ENCODE measurements at places on chromosomes 5 and 9. TPM values are rescaled to one million over a fixed set of nuclear protein-coding genes. Genes with fewer than 3 reads are reported as not detected.

Gene P4HA2
- 88.6 TPM for total RNA-seq

Gene SLC36A3
- total RNA-seq, result not detected

Gene QRFP
- not detected for total RNA-seq

Gene CATSPER3
- not detected for total RNA-seq

Gene ADGRD2
- not detected for total RNA-seq

Gene SHISAL2B
- not detected for total RNA-seq

Gene FAM163B
- total RNA-seq, result not detected

Gene CDH9
- total RNA-seq, result not detected

Gene PLAC8L1
- total RNA-seq, result not detected

Gene NTRK2
- total RNA-seq, result under 0.01 TPM

Gene NXNL2
- total RNA-seq, result not detected

Gene FOXD4
- total RNA-seq, result 0.13 TPM

Gene IL3
- total RNA-seq, result not detected

Gene LIFR
- 37.4 TPM for total RNA-seq

Gene MPDZ
- total RNA-seq, result 84.2 TPM

Gene PRLR
- total RNA-seq, result not detected

Gene MRPS30
- 61.0 TPM for total RNA-seq

Gene MYOZ3
- 0.59 TPM for total RNA-seq

Gene INSL4
- not detected for total RNA-seq

Gene LMNB1
- total RNA-seq, result 82.9 TPM

Gene TRIP13
- 37.9 TPM for total RNA-seq

Gene C9orf43
- 0.35 TPM for total RNA-seq

Gene CARD9
- total RNA-seq, result 0.59 TPM

Gene BRD3OS
- 12.9 TPM for total RNA-seq

Gene CCDC183
- 0.26 TPM for total RNA-seq

Gene SOX30
- total RNA-seq, result not detected

Gene ACOT12
- total RNA-seq, result 0.13 TPM

Gene EXOSC2
- total RNA-seq, result 65.1 TPM

Gene DDX46
- 27.0 TPM for total RNA-seq

All from pulmonary artery endothelial cell (primary cell).